ENCODE measurements at places on chromosomes 2 and 18. TPM values are rescaled to one million over a fixed set of nuclear protein-coding genes. Genes with fewer than 3 reads are reported as not detected.

DNA sequence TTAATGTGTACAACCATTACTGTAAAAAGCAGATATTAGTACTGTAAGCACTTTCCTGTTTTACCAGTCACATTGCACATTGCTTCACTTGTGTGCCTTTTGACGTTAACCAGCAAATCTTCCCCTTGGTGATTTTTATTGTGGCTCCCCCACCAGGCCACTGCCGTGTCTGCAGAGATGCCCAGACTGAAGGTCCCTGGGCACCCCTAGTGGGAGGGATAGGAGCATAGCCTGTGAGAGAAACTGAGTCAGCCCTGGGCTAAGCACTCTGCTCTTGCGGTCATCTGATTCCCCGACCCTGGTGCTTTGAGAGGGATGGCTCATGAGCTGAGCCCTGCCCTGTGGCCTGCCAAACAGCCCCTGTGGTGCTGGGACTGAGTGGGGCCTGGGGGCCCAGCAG lies 73.4 kb downstream of the INPP4A start:
- peaks cover 7% of the 10 kb centered on the region for H3K36me3 ChIP-seq
- no peaks in the 10 kb centered on the region for H3K27me3 ChIP-seq
- peak; percentile 81 for DNase-seq
- H3K27ac ChIP-seq: no peak overlapping the region

- no peak overlapping the region for H3K4me3 ChIP-seq
- no peak for DNase-seq
- no peaks in the 10 kb centered on the region for H3K27me3 ChIP-seq
- H3K4me1 ChIP-seq: no peaks in the 10 kb centered on the region
- no peaks in the 10 kb centered on the region for H3K36me3 ChIP-seq
- no peak overlapping the region for H3K27ac ChIP-seq
These were observed 64.6 kb upstream of the ST8SIA3 start for GRCh38 chr18:57287766-57288165.

FTCDNL1 gene
- 4.9 TPM for total RNA-seq

GRCh38 chr18:43825768-43826167 lies 548.5 kb upstream of the SYT4 start:
- H3K4me1 ChIP-seq: no peaks in the 10 kb centered on the region
- H3K27me3 ChIP-seq: no peaks in the 10 kb centered on the region
- no peaks in the 10 kb centered on the region for H3K36me3 ChIP-seq

- no peaks in the 10 kb centered on the region for H3K4me1 ChIP-seq
- H3K27me3 ChIP-seq: no peaks in the 10 kb centered on the region
- no peak overlapping the region for H3K4me3 ChIP-seq
- DNase-seq: no peak
- H3K36me3 ChIP-seq: no peaks in the 10 kb centered on the region
These were observed 12.3 kb upstream of the SLC35F5 start for GRCh38 chr2:113768770-113769169.

- peak overlapping the region; percentile 97 for H3K27ac ChIP-seq
- no peaks in the 10 kb centered on the region for H3K27me3 ChIP-seq
- no peaks in the 10 kb centered on the region for H3K36me3 ChIP-seq
- peak overlapping the region; percentile 59 for H3K4me3 ChIP-seq
- H3K4me1 ChIP-seq: peaks cover 62% of the 10 kb centered on the region
- no peak for DNase-seq
These were observed 1.4 kb downstream of the ITPRID2 start for GRCh38 chr2:181892799-181893435.

- H3K27me3 ChIP-seq: no peaks in the 10 kb centered on the region
- no peaks in the 10 kb centered on the region for H3K4me1 ChIP-seq
- no peak overlapping the region for H3K4me3 ChIP-seq
These were observed 535.7 kb upstream of the CHAC2 start for GRCh38 chr2:53231908-53232307.

MBOAT2 gene
- total RNA-seq: 10.4 TPM

ANKRD30B gene
- not detected for total RNA-seq

- peaks cover 3% of the 10 kb centered on the region for H3K27me3 ChIP-seq
- H3K27ac ChIP-seq: peak overlapping the region; percentile 62
- H3K36me3 ChIP-seq: no peaks in the 10 kb centered on the region
- H3K4me3 ChIP-seq: peak overlapping the region; percentile 13
- peaks cover 36% of the 10 kb centered on the region for H3K4me1 ChIP-seq
These were observed 4.9 kb downstream of the UCN start for GRCh38 chr2:27303093-27304025.

- no peak overlapping the region for H3K4me3 ChIP-seq
- H3K36me3 ChIP-seq: no peaks in the 10 kb centered on the region
- no peak for DNase-seq
These were observed 123.1 kb downstream of the RAB3GAP1 start for GRCh38 chr2:135175177-135175576.

GRCh38 chr2:144152817-144153271 lies 367.1 kb downstream of the ZEB2 start:
- no peaks in the 10 kb centered on the region for H3K36me3 ChIP-seq
- no peak for DNase-seq
- H3K4me3 ChIP-seq: no peak overlapping the region
- no peaks in the 10 kb centered on the region for H3K27me3 ChIP-seq
- no peak overlapping the region for H3K27ac ChIP-seq
- no peaks in the 10 kb centered on the region for H3K4me1 ChIP-seq

DNA sequence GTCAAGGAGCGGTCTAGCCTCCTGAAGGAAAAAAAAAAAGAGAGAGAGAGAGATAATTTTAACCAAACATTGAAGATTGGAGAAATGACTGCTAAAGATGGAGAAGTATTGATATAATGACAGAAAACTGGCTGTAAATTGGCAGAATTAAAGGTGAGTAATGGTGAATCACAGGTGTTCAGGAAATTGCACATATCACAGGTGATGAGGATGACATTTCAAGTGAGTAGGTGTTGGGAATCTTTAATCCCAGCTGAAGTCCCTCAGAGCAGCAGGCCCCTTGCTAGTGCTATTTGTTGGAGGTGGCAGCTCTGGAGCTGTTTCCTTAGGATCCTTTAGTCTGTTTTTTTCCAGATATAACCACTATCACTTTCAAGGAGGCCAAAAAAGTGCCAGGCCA lies 678.4 kb upstream of the VRK2 start:
- H3K36me3 ChIP-seq: no peaks in the 10 kb centered on the region
- no peak overlapping the region for H3K27ac ChIP-seq
- H3K4me3 ChIP-seq: no peak overlapping the region
- no peaks in the 10 kb centered on the region for H3K4me1 ChIP-seq
- no peak for DNase-seq
- H3K27me3 ChIP-seq: no peaks in the 10 kb centered on the region

GRCh38 chr2:205883965-205884364 lies 201.7 kb downstream of the NRP2 start:
- H3K4me1 ChIP-seq: no peaks in the 10 kb centered on the region
- no peak overlapping the region for H3K4me3 ChIP-seq
- H3K27me3 ChIP-seq: no peaks in the 10 kb centered on the region
- no peak for DNase-seq

DNA sequence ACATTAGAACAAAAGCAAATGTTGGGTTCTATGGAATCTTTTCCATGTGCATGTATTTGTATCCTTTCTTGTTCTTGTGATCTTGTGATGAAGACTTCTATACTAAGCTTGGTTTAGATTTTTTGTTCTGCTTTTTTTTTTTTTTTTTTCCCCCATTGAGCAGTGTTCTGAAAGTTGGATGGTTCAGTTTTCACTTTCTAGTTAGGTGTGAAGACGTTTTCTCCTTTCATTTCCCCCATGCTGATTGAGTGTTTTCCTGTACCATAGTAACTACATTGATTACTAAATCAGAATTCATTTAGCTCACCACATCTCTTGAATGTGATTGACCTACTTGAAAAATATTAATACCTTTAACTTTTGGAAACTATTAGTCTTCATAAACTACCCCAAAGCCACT lies 34.1 kb downstream of the NOP58 start:
- peaks cover 100% of the 10 kb centered on the region for H3K36me3 ChIP-seq
- peaks cover 7% of the 10 kb centered on the region for H3K4me1 ChIP-seq
- no peak overlapping the region for H3K27ac ChIP-seq
- H3K27me3 ChIP-seq: no peaks in the 10 kb centered on the region
- DNase-seq: no peak
- H3K4me3 ChIP-seq: no peak overlapping the region

RAX gene
- not detected for total RNA-seq

DNA sequence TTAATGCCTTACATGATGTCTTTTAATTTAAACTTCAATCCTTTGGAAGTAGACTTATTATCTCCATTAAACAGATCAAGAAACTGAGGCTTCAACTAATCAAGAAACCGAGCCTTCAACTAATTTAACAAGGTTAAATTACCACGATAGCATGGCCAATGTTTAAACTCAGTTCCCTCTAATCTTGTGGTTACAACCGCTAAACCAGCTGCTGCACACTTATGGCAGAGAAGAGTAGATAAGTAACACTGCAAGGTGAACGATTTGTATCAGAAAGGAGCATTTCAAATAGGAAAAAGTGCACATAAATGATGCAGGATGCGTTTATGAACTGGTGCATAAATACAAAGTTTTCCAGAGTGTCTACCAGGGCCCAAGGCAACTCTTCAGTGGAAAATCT lies 144.6 kb upstream of the CAVIN2 start:
- H3K4me3 ChIP-seq: no peak overlapping the region
- DNase-seq: no peak
- no peak overlapping the region for H3K27ac ChIP-seq
- no peaks in the 10 kb centered on the region for H3K27me3 ChIP-seq
- no peaks in the 10 kb centered on the region for H3K4me1 ChIP-seq
- no peaks in the 10 kb centered on the region for H3K36me3 ChIP-seq

GRCh38 chr2:54984476-54984875 lies 65.8 kb downstream of the RTN4 start:
- H3K4me1 ChIP-seq: peaks cover 3% of the 10 kb centered on the region
- DNase-seq: no peak
- H3K36me3 ChIP-seq: peaks cover 13% of the 10 kb centered on the region
- H3K27me3 ChIP-seq: no peaks in the 10 kb centered on the region
- no peak overlapping the region for H3K27ac ChIP-seq
- H3K4me3 ChIP-seq: no peak overlapping the region

GRCh38 chr2:229410264-229410663 lies 139.2 kb upstream of the PID1 start:
- no peaks in the 10 kb centered on the region for H3K27me3 ChIP-seq
- H3K27ac ChIP-seq: no peak overlapping the region
- no peaks in the 10 kb centered on the region for H3K4me1 ChIP-seq
- no peaks in the 10 kb centered on the region for H3K36me3 ChIP-seq
- no peak overlapping the region for H3K4me3 ChIP-seq
- no peak for DNase-seq

CCDC121 gene
- 6.3 TPM for total RNA-seq

GRCh38 chr18:58578835-58579560 lies 49.9 kb downstream of the ALPK2 start:
- H3K27me3 ChIP-seq: no peaks in the 10 kb centered on the region
- DNase-seq: no peak
- no peaks in the 10 kb centered on the region for H3K36me3 ChIP-seq
- H3K4me1 ChIP-seq: no peaks in the 10 kb centered on the region
- no peak overlapping the region for H3K4me3 ChIP-seq
